Gastrocnemius medialis (tissue), 4 donors: ENCODE measurements at places on chromosomes 13 and 19.

DNA sequence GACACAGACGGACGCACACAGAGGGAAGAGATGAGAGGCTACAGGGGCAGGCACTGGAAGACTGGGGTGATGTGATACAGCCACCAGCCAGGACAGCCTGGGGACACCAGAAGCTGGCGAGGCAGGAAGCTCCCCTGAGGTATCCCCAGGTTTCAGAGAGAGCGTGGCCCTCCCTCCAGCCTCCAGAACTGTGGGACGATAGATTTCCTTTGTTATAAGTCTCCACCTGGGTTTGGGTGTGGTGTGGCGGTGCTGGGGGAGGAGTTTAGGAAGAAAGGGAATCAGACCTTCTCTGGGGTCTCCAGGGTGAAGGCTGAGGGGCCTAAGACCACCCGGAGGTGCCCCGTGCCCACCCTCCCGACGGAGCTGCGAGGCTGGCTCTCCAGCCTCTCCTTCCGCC, 2.7 kb upstream of the ASPDH start:
- H3K27me3 ChIP-seq, result peaks cover 4% of the 10 kb centered on the region
- no peaks in the 10 kb centered on the region for H3K4me1 ChIP-seq
- no peak overlapping the region for H3K4me3 ChIP-seq
- no peaks in the 10 kb centered on the region for H3K36me3 ChIP-seq

DNA sequence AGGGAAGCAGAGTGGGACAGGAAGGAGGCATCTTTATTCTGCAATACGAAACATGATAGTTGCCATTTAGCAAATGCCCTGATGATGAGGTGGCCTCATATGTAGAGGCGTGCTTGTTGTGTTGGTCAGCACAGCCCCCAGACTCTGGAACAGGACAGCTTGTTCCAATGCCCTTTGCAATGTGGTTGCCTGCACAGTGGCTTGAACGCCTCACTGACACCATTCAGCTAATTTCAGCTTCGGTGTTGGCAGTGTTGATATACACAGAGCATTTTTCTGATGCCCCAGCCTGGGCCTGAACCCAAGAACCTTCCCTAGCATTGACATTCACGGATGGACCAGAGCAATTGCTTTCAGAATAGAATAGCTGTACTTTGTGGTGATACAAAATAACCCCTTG, 133.3 kb downstream of the HS6ST3 start:
- H3K27ac ChIP-seq, result peak overlapping the region; percentile 76
- no peaks in the 10 kb centered on the region for H3K36me3 ChIP-seq
- DNase-seq, result peak; percentile 86
- H3K27me3 ChIP-seq, result no peaks in the 10 kb centered on the region
- H3K4me1 ChIP-seq, result no peaks in the 10 kb centered on the region
- H3K4me3 ChIP-seq, result no peak overlapping the region

DNA sequence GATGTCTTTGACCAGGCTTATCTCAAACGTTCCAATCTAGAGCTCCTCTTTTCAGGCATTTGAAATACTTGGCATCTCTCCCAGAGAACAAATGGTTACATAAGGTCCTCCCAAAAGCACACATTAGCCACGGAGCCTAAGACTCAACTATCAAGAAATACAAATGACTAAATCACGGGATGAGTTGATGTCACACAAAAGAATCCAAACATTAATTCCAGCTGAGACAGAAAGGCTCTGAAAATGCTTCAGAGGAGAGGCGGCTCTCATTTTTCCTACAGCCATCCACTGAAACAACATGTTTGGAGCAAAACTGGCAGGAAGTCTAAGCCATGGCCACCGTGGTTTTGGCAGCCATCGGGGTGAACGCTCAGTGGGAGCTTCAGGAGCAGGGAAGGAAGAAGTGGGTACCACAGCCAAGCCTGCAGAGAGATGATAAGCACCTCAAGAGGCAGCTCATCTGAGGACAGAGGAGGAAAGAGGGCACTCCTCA, 122.5 kb downstream of the STK24 start:
- H3K27ac ChIP-seq, result peak overlapping the region; percentile 72
- H3K36me3 ChIP-seq, result peaks cover 38% of the 10 kb centered on the region
- DNase-seq, result no peak
- no peak overlapping the region for H3K4me3 ChIP-seq
- H3K4me1 ChIP-seq, result peaks cover 15% of the 10 kb centered on the region

DNA sequence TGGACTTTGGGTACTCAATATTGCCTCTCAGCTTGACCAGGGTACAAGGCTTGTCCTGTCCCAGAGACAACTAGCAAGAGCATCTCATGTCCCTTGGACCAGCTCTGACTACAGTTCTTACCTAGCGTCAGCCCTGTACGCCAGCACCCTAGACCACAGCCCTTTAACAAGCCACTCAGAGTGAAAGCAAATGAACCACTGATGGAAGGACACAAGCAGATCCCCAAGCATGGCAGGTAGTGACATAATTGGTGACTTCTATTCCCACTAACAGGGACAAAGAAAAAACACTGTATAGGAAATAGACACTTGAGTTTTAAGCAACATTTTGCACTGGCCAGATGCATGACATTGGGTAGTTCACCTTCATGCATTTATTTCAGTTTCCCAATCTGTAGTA, 8.8 kb upstream of the LRCH1 start:
- no peaks in the 10 kb centered on the region for H3K4me1 ChIP-seq
- DNase-seq, result no peak
- no peak overlapping the region for H3K27ac ChIP-seq
- H3K4me3 ChIP-seq, result no peak overlapping the region

DNA sequence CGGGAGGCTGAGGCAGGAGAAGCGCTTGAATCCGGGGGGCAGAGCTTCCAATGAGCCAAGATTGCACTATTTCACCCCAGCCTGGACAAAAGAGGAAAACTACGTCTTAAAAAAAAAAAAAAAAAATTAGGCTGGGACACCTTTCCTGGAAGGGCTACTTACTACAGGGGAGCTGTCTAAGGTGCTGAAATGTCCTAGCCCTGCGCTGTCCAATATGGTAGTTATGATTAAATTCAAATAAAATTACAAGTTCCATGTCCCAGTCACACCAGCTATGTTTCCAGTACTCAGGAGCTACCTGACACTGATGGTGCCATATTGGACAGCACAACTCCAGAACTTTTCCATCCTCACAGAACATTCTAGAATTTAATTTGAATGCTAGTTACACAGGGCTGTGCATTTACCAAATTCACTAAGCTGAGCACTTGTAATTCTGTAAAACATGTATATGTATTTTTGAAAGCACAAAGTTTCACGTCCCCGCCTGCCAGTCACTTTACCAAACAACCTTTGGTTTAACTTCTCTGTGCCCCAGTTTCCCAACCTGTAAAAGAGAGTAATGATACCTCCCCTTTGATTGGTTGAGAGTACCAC, 9.2 kb upstream of the ZSCAN22 start:
- no peak overlapping the region for H3K27ac ChIP-seq
- H3K4me1 ChIP-seq, result no peaks in the 10 kb centered on the region
- DNase-seq, result no peak
- no peak overlapping the region for H3K4me3 ChIP-seq
- H3K27me3 ChIP-seq, result no peaks in the 10 kb centered on the region

DNA sequence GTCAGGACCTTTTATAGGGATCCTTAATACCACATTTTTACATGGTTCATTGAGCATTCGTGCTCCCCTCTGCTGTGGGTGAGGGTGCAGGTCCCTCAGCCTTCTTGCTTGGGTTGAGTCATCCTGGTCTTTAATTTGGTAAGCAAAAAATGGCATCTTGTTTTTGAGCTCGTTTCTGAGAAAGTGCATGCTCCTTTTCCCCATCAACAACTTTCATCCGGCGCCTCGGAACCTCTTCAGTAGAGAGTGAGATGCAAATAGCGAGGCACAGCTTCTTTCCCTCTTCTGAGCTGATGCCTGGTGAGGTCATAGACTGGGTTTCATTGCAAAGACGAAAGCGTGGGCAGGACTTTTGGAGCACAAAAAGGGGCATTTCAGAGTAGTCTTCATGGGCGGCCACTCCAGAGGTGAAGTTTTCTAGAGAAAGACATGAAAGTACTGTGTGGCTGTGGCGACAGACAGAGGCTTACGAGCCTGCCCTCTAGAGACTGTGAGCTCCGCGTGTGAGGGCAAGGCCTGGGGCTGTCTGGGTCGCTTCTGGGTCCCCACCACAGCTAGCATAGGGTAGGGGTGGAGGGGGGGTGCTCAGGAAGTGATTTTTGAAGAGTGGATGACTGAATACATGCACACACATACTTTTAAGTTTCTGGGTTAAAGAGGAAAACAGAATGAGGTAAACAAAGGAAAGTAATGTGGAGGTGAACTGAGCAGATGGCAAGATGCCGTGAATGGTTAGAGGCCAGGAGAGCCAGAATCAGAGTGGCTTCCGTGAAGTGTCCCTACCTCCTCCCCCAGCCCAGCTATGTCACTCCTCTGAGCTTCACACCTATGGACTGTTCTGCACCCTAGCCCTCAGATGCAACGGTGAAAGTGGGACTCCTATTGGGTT, 44.3 kb downstream of the BBC3 start:
- peaks cover 11% of the 10 kb centered on the region for H3K4me1 ChIP-seq
- H3K27ac ChIP-seq, result no peak overlapping the region
- no peak overlapping the region for H3K4me3 ChIP-seq
- H3K27me3 ChIP-seq, result no peaks in the 10 kb centered on the region
- no peaks in the 10 kb centered on the region for H3K36me3 ChIP-seq
- no peak for DNase-seq

DNA sequence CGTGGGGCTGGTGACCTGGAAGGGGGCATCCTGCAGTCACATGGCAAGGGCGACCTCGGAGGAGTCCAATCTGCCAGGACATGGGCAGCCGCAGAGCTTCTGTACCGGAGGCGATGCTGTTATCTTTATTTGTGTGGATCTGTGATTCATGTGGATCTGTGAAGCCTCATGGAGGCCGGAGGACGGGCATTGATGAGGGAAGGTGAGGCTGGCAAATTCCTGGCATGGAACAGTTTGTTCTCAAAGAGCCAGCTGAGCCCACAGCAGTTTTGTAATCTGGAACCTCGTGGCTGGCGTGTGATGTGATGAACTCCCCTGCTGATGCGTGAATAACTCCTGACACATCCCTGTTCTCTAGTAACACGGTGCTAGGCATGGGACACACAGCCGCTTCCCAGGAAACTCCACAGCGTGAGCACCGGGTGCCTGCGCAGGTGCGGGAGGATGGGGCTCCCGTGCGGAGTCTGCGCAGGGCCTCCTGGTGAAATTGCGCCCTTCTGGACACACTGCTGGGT, 40.4 kb downstream of the ATP11A start:
- H3K36me3 ChIP-seq, result no peaks in the 10 kb centered on the region
- peaks cover 46% of the 10 kb centered on the region for H3K4me1 ChIP-seq
- no peak overlapping the region for H3K4me3 ChIP-seq
- H3K27ac ChIP-seq, result peak overlapping the region; percentile 89
- peak; percentile 85 for DNase-seq

- DNase-seq, result no peak
- no peak overlapping the region for H3K4me3 ChIP-seq
- no peaks in the 10 kb centered on the region for H3K36me3 ChIP-seq
- no peaks in the 10 kb centered on the region for H3K27me3 ChIP-seq
Measured at GRCh38 chr13:109724603-109725002, 61.8 kb downstream of the IRS2 start.

DNA sequence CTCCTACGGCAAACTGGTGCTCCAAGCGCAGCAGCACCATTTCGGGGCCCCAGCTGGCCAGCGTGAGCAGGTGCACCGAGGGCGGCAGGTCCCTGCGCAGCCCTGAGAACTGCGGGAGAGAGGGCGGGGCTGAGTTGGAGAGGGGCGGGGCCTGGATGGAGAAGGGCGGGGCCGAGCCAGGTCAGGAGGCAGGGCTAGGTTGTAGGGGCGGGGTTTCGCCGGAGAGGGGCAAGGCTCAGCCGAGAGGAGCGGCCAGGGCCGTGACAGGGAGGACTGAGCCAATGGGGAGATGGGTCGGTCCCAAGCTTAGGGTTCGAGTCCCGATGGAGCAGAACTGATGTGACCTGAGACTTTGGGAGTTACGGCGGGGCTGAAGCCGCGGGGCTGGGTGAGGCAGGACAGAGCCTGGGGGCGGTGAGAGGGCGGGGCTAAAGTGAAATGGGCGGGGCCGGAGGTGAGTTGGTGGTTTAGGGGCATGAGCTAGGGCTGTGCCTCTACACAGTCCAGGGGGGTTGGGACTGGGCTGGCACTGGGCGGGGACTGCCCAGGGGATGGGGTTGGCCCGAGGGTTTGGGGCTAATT, 19.0 kb downstream of the MAN2B1 start:
- no peaks in the 10 kb centered on the region for H3K27me3 ChIP-seq
- H3K4me3 ChIP-seq, result peak overlapping the region; percentile 43
- peak; percentile 62 for DNase-seq
- no peak overlapping the region for H3K27ac ChIP-seq
- H3K4me1 ChIP-seq, result peaks cover 3% of the 10 kb centered on the region

GRCh38 chr19:6109947-6110346, 353 bp downstream of the RFX2 start:
- H3K27ac ChIP-seq, result no peak overlapping the region
- peaks cover 16% of the 10 kb centered on the region for H3K4me1 ChIP-seq
- peak overlapping the region; percentile 53 for H3K4me3 ChIP-seq
- no peak for DNase-seq
- H3K27me3 ChIP-seq, result no peaks in the 10 kb centered on the region
- H3K36me3 ChIP-seq, result no peaks in the 10 kb centered on the region

GRCh38 chr19:33717878-33718277, 78.8 kb upstream of the KCTD15 start:
- no peaks in the 10 kb centered on the region for H3K36me3 ChIP-seq
- DNase-seq, result no peak
- no peak overlapping the region for H3K27ac ChIP-seq

DNA sequence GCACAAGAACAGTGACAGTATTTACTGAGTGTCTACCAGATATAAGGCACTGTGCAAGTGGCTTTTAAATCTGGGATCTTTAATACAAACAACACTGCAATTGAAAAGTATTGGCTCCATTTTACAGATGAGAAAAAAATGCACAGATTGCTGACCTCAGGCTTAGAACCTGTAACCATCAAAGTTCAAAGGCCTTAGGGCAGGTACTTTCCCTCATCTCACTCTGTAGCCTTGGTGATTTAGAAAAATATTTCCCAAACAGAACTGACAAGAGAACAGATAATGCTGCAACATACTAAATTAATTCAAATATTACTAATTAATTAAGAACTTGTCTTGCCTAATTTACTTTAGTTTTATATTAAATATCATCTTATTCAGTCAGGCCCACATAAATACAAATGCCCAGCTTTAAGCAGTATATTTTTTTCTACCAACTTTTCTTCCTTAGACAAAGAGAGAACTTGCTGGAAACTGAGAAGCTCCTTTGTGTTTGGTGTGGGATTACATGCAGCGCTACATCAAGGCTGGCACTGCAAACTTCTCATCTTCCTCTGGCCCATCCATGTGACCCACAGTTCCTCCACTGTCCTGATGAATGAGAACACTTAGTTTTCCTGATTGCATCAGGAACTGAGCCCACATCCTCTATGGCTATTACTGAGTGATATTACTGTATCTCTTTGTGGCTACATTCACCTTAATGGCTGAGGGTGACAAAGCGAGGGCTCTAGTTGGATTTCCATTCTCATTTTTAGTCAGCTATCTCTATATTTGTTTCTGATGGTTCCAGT, 302.1 kb downstream of the ENOX1 start:
- H3K27me3 ChIP-seq, result no peaks in the 10 kb centered on the region
- no peak overlapping the region for H3K27ac ChIP-seq
- H3K4me3 ChIP-seq, result no peak overlapping the region
- H3K4me1 ChIP-seq, result no peaks in the 10 kb centered on the region
- peak; percentile 25 for DNase-seq
- H3K36me3 ChIP-seq, result no peaks in the 10 kb centered on the region
